ENCODE measurements at places on chromosomes 6 and 20.
A peak's percentile ranks its signal among the peaks of the same experiment; 100 is the strongest.

DNA sequence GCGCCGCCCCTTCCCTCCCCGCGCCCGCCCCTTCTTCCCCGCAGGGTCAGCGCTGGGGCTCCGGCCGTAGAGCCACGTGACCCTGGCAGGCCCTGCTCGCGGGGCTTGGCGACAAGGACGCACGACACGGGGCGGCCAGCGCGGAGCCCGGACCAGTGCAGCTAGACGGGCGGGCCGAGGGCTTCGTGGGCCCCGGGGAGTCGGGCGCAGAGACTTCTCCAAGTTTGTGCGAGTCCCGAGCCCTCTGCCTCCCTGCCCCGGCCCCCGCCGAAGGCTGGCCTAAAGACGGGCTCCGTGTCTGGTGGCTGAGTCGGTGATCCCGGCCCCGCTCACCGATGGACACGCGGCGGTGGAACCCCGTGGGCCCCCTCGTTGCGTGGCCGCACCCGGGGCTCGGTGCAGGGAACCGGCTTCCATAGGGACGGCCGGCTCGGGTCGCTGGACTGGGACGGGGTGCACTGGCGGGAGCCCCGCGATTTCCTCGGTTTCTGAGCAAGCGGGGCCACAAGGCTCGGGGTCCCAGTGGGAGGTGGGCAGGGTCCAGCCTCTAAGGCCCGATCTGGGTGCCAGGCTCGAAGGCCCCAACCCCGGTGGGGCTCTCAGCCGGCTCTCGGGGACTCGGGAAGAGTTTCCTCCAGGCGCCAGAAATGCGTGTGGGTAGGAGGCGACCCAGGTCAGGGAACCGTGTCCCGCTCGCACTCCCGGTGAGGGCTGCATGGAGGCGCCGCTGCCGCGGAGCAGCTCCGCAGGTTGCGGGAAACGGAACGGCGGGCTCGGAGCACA, 452 bp upstream of the GATA5 start:
- no peak for DNase-seq

- DNase-seq, result no peak
These were observed 64.5 kb downstream of the OR2B2 start for GRCh38 chr6:27847706-27848105.

- DNase-seq, result no peak
These were observed 52.9 kb upstream of the SIRPA start for GRCh38 chr20:1842281-1842680.

- DNase-seq, result no peak
These were observed 54.4 kb downstream of the TPD52L1 start for GRCh38 chr6:125207956-125208355.

- no peak for DNase-seq
These were observed at the start of gene RAMACL for GRCh38 chr6:166586424-166587156. Gene RAMACL (minus strand): TSS chr6:166586678. CDS start chr6:166586477, 201 bp downstream.

GRCh38 chr6:125791151-125791819, 525 bp downstream of the NCOA7 start:
- DNase-seq, result no peak

GRCh38 chr6:28523241-28523622, 2.4 kb upstream of the GPX5 start:
- DNase-seq, result no peak

- peak; percentile 19 for DNase-seq
These were observed 31.8 kb downstream of the KCNK5 start for GRCh38 chr6:39197521-39197920.

DNA sequence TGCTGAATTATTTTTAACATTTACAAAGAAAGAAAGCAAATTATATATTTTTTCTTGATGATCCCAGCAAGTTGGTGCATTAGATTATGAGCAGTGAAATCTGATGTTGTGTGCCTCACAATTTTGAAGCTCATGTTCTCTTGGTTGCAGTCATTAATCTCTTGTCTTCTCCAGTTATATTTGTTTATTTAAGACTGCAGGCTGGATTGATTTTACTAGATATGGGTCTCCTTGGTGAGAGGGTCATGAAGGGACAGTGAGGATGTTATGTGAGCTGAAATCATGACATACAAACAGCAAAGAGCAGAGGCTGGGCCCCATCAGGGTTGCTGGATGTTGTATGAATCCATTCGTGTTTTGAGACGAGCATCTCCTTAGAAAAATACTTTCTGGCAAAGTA, 64.2 kb upstream of the AKIRIN2 start:
- peak; percentile 6 for DNase-seq

GRCh38 chr6:161038229-161039031, 46.9 kb downstream of the MAP3K4 start:
- no peak for DNase-seq

- DNase-seq, result no peak
These were observed 109.0 kb downstream of the PRKN start for GRCh38 chr6:162618448-162619002.

DNA sequence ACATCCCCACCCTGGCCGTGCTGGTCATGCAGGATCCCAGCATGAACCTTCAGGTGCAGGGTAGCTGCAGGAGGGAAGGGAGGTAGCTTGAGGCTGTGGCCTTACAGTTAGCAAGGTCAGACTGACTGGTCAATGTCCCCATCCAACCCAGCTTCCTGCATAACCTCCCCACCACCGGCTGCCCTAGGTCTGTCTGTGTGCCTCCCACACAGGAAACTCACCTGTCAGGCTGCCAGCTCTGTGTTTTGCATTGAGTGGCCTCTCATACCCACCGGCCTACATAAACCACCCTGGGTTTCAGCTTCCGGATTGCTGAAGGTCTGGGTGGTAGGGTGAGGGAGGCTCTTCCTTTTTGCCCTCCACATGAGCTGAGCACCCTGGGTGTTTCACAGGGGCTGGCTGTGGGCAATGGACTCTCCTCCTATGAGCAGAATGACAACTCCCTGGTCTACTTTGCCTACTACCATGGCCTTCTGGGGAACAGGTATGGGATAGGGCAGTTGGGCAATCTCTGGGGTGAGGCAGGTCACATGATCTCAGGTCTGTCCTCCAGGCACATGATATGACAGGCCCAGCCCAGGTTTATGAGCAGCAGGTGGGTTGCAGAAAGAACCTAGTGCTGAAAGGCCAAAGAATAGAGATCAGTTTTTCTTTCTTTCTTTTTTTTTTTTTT, 1.8 kb downstream of the CTSA start:
- DNase-seq, result no peak

DNA sequence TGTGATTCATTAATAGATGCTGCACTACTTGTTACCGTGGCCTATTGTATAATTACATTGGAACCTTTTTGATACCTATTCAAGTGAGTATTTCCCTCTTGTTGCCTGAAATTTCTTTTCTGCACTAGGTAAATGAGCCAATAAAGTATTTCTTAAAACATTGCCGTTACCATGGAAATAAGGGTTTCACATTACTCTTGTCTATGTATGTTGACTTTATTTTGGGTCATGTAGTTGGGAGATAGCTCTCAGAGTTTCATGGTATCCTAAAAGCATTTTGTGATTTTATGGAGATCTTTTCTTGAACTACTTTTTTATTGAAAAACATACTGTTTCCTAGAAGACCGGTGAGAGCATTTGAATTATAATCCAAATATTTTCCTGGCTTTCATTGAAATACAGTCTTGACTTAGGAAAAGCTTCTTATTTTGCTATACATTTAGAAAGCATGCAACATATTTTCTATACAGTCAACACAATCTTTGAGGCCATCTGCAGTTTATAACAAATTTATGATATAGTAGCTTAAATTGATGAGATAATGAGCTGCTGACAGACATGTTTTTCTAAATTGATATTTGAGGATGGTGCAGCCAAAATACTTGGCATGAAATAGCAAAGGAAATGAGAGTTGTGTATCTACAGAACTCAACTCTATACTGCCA, 650.4 kb downstream of the RFPL4B start:
- no peak for DNase-seq

DNA sequence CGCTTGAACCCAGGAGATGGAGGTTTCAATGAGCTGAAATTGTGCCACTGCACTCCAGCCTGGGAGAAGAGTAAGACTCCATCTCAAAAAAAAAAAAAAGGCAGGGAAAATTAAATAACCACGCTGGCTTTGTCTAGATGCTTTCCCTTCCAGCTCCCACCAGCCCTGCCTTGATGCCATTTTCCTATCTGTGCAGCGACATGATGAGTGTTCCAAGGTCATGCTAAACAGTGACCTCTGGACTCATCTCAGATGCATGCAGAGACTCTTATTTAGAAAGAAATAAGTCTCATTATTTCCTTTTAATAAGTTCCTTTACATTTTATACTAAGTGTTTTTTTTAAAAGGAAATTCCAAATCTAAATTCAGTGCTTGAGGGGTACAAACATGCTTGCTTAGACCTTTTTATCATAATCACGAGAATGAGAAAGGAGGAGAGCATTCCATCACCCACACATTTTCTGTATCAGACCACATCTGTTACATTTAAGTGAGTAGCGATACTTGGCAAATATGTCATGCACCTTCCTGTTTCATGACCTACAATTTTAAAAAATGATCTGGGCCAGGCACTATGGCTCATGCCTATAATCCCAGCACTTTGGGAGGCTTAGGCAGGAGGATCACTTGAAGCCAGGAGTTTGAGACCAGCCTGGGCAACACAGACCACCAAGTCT, 101.1 kb upstream of the RREB1 start:
- no peak for DNase-seq

GRCh38 chr6:41191569-41191968, 9.4 kb downstream of the TREML2 start:
- DNase-seq, result no peak

DNA sequence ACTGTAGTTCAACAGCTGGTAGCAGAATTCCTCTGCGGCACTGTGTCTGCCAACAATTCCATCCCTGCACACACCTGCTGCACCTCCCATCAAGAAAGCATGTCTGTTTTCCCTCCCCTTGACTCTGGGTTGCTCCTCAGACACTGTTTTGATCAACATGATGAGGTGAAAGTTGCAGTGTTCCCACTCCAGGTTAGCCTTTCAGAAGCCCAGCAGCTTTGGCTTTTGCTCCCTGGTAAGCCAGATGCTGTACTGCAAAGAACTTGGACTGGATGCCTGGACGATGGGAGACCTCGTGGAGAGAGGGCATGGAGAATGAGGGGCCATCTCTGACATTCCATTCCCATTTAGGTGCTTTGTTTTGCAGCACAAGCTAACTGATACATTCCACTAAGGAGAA, 79.1 kb upstream of the MAFB start:
- DNase-seq, result no peak

DNA sequence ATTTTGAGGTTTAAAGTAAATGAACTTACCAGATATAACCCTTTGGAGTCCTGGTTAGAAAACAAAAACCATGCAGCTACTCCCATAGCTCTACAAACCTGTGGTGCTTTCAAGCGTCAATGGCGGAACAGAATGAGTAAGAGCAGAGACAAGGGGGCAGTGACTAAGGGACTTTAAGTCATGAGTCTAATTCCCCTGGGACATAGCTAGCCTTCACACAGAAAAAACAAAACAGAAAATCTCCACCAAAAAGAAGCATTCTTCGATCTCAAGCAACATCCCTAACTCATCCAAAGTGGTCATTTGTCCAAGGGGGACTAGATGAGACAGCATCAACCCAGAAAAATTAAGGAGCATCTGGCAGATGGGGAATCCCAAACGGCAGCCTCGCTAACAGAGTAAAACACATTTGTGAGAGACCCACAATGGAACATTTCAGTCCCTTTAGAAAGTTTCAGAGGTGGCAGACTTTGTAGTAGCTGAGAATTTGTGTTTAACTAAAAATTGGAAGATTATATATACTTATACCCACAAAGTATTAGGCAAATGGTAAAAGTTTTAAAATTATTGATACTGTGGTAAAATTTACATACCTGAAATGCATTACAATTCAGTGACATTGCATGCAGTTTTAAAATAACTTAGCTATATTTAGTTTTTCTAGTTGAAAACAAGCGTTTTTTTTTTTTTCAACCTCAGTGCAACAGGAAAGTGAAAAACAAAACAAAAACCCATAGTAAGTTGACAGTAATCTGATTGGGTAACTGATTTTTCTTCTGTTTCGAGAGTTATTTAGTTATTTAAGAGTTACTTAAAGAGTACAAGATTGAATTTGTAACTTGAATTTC, 67.5 kb downstream of the KCNQ5 start:
- no peak for DNase-seq

- DNase-seq, result no peak
These were observed 1285.5 kb upstream of the GJE1 start for GRCh38 chr6:140847262-140847645.

DNA sequence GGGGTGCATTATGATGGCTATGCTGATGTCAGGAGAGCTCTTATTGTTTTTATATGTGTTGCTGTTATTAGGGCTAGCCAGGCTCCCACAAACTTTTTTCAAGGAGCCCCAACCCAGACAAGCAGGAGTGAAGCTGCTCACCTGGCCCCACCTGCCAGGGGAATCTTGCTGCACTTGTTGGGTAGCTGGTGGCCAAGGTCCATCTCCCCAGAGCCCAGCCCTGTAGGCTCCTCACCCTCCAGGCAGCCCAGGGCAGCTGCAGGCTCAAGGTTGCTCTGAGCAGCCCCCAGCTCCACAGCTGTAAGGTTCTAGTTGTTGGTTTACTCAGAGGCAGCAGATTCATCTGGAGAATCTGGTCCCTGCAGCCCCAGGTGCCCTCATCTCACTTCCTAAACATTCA, 46.8 kb upstream of the SIRPA start:
- no peak for DNase-seq

DNA sequence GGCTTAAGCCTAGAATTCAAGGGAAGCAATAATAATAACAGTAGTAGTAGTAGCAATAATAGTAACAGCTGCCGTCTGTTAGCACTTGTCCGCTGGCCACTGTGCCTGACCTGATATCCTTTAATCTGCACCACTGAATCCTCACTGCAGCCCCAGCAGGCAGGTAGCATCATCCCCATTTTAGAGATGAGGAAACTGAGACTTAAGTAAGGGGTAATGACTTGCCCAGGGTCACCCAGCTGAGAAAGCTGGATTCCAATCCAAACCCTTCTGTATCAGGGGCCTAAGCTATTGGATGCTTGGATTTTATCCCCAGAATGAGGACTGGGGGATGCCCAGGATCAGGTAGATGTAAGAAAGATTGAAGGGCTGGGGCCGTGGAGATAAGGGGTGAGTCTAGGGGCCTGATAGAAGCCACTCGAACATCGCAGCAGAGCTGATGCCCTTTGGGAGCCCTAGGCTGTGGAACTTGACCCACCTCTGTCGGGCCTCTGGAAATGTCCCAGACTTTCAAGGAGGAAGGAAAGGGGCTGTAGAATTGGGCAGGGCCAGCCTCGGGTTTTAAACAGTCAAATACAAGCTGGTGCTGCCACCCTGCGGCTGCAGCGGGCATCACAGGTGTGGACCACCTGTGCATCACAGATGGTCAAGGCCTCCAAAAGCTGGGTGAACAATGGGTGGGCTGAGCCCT, 102.1 kb upstream of the MYL9 start:
- no peak for DNase-seq

DNA sequence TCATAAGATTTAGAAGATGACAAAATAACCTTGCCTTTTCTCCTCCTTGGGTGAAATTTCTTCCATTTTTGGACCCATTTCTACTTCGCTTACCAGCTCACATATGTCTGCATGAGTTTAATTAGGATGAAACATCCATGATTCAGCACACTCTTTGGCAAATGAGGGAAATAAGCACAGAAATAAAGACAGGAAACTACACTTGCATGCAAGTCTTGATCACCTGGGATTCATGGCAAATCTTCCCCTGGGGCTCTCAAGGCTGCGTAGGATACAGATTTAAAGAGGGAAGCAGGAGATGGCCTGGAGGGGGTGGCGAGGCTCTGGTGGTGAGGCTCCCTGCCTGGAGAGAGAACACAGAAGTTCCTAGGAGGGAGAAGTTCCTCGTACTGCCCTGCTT, 147.8 kb downstream of the EDN3 start:
- no peak for DNase-seq
